ENCODE measurements at places on chromosomes 12 and 14. TPM values are rescaled to one million over a fixed set of nuclear protein-coding genes. Genes with fewer than 3 reads are reported as not detected.

Gene PZP
- total RNA-seq = not detected

Gene RAB21
- 65.0 TPM for total RNA-seq

Gene NXPH4
- total RNA-seq = 1.1 TPM

Gene VRTN
- total RNA-seq = not detected

Gene AICDA
- not detected for total RNA-seq

Gene ZC2HC1C
- total RNA-seq = 2.4 TPM

DNA sequence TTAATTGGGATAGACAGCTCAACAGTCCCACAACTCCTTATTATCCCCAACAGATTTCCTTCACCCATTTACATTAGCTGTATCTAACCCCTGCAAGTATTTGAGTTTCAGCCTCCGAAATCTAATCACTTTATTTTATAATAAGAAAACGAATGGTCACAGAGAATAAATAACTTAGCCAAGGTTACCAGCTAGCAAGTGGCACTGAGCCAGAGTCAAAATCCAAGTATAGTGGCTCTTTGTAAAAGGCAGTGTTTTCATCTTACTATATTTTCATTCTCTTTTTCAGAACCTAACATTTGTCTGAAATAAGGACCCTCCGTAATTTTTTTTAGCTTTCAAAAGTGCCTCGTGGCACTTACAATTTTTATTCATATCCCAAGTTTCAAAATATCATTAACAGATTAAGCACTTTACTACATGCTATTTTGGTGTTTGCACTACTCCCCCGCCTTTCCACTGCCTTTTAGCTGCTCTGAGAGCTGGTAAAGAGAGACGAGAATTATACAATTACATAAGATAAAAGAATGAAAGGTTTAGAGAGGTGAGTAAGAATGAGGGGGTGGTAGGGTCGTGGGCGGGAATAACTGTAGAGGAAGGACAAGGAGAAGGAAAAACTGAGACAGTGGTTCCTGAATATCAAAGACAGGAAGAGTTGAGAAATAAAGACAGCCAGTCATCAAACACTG is 3.7 kb upstream of the USP15 start:
- no peaks in the 10 kb centered on the region for H3K27me3 ChIP-seq
- peaks cover 39% of the 10 kb centered on the region for H3K36me3 ChIP-seq
- no peak overlapping the region for H3K27ac ChIP-seq
- no peak overlapping the region for H3K4me3 ChIP-seq
- H3K4me1 ChIP-seq = peaks cover 36% of the 10 kb centered on the region

- no peaks in the 10 kb centered on the region for H3K36me3 ChIP-seq
- H3K4me1 ChIP-seq = no peaks in the 10 kb centered on the region
- no peaks in the 10 kb centered on the region for H3K27me3 ChIP-seq
- H3K27ac ChIP-seq = no peak overlapping the region
- H3K4me3 ChIP-seq = no peak overlapping the region
- DNase-seq = no peak
These were observed 1154.5 kb downstream of the AACS start for GRCh38 chr12:126219654-126220279.

DNA sequence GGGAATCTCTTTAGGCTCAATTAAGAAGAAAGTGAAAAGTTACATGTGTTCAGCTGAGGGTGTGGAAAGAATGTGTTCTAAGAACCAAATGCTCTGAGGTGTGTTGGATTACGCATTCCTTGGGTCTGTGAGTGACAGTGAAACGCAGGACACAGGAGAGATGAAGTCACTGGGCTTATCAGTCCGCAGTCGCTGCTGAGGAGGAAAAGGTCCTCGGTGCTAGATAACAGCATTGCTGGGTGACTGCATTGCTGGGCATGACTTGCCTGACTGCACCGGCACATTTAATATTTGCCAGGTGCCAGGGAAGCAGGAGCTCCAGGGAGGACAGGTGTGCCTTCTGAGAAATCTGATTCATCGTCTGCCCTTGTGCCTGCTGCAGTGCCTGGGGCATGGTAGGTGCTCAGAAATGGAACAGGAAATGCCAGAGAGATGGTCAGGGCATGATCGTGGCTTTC is 64.4 kb upstream of the FZD10 start:
- no peaks in the 10 kb centered on the region for H3K27me3 ChIP-seq
- H3K4me1 ChIP-seq = no peaks in the 10 kb centered on the region
- H3K36me3 ChIP-seq = no peaks in the 10 kb centered on the region
- no peak overlapping the region for H3K27ac ChIP-seq
- H3K4me3 ChIP-seq = no peak overlapping the region
- DNase-seq = no peak

- H3K36me3 ChIP-seq = no peaks in the 10 kb centered on the region
- H3K4me1 ChIP-seq = no peaks in the 10 kb centered on the region
- no peak overlapping the region for H3K4me3 ChIP-seq
- H3K27me3 ChIP-seq = peaks cover 12% of the 10 kb centered on the region
These were observed 5.0 kb downstream of the BDKRB1 start for GRCh38 chr14:96261053-96261452.

DNA sequence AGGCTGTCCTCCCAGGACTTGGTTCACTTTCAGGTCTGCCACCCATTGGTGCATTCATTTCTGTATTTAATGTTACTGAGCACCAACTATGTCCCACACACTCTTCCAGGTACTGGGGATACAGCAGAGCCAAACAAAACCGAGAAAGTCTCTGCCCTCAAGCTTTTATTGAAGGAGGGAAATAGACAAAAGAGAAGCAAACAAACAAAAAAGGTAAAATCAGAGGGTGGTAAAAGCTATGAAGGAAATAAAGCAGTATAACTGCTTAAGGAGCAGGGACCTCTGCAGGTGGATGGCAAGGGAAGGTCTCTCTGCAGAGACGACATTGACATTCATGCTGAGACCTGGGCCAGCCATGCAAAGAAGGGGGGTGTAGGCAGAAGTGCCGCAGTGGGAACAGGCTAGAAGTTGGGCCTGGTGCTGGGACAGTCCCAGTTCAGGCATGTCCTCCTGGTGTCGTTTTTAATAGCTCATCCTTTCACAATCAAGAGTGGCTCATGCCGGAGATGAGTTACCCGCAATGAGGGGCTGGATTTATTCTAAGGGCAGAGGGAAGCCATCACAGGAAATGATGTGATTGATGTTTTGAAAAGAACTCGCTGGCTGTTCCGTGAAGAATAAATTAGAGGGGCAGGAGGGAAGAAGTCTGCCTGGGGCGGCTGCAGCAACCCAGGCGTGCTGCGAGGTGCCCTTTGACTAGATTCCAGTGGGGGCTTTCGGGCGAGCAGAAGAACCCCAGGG is 72.8 kb downstream of the IRF2BPL start:
- H3K4me3 ChIP-seq = peak overlapping the region; percentile 73
- peaks cover 7% of the 10 kb centered on the region for H3K36me3 ChIP-seq
- peak; percentile 72 for DNase-seq
- peaks cover 79% of the 10 kb centered on the region for H3K4me1 ChIP-seq
- peaks cover 4% of the 10 kb centered on the region for H3K27me3 ChIP-seq

- no peak overlapping the region for H3K4me3 ChIP-seq
- H3K36me3 ChIP-seq = no peaks in the 10 kb centered on the region
- H3K27ac ChIP-seq = no peak overlapping the region
- DNase-seq = no peak
- H3K27me3 ChIP-seq = no peaks in the 10 kb centered on the region
- no peaks in the 10 kb centered on the region for H3K4me1 ChIP-seq
These were observed 71.8 kb downstream of the BICD1 start for GRCh38 chr12:32178341-32179010.

- peaks cover 30% of the 10 kb centered on the region for H3K27me3 ChIP-seq
- H3K36me3 ChIP-seq = no peaks in the 10 kb centered on the region
- no peak overlapping the region for H3K4me3 ChIP-seq
These were observed 6.3 kb upstream of the NFE2 start for GRCh38 chr12:54306925-54307741.

DNA sequence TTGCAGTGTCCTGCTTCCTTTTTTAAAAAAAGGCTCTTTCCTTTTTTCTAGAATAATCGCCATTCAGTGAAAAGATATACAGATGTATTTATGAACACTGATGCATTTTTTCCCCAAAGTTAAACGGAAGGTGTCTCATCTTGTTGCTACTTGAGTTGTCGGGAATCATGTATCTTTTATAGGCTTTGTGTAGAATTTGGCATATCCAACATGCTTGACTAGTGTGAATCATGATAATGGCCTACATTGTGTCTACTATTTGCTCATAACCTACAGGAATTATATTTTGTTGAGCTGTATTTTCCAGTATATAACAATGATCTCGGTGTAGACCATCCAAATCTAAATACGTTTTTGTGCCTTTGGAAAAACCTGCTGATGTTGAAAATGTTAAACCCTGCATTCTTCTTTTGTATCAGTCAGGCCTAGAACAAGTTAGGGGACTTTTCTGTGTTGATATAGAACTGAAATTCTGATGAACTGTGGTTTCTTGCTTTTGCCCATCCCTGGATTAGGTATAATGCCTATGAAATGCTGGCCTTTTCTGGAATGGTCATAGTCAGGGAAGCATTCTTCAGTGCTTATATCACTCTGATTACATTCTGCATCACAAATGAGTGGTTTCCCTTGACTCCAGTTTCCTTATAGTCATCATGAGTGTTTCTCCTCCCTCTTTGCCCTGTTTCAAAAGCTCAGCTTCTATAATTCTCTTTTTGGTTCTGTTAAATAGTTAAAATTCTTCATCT is 10.8 kb downstream of the BMAL2 start:
- peaks cover 2% of the 10 kb centered on the region for H3K4me1 ChIP-seq
- no peak overlapping the region for H3K4me3 ChIP-seq
- no peaks in the 10 kb centered on the region for H3K27me3 ChIP-seq

DNA sequence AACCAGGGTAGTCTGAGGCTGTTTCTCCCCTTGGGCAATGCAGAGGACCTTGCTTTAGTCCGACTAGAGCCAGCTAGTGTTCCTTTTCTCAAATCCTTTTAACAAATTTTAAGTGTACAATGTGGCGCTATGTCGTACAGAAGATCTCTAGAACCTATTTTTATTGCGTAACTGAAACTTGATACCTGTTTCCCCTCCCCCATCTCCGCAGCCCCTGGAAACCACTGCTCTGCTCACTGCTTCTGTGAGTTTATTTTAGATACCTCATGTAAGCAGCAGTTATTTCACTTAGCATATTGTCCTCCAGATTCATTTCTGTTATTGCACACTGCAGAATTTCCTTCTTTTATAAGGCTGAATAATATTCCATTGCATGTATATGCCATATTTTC is 1092.3 kb downstream of the AACS start:
- H3K27ac ChIP-seq = no peak overlapping the region
- DNase-seq = no peak
- H3K4me3 ChIP-seq = no peak overlapping the region
- H3K4me1 ChIP-seq = no peaks in the 10 kb centered on the region
- H3K36me3 ChIP-seq = no peaks in the 10 kb centered on the region

- no peak overlapping the region for H3K27ac ChIP-seq
- H3K36me3 ChIP-seq = no peaks in the 10 kb centered on the region
- H3K27me3 ChIP-seq = no peaks in the 10 kb centered on the region
- no peak for DNase-seq
These were observed 115.9 kb downstream of the GPHN start for GRCh38 chr14:66623838-66624237.

- no peaks in the 10 kb centered on the region for H3K27me3 ChIP-seq
- H3K4me1 ChIP-seq = peaks cover 56% of the 10 kb centered on the region
These were observed 3.5 kb downstream of the RSRC2 start for GRCh38 chr12:122523280-122523679.

DNA sequence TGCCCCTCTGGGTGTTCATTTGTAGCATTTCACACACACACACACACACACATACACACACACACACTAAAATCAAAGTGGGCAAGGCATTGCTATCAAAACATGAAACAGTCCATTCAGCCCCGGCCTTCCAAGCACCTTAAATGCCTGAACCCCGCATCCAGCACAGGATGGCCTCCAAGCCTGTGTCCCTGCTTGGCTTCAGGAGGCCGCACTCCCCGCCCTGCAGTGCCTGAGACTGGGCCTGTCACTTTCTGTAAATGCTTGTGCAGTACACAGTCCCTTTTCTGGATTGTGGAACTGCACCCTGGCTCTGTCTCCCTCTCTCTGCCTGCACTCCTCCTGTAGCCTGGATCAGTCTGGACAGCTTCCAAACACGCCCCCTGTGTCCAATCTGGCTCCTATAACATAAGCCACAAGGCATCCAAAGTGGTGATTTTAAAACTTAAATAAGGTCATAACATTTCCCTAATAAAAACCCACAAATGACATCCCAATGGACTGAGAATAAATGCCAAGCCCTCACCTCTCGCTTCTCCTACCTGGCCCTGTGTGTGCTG is 972.2 kb upstream of the TMEM132C start:
- no peaks in the 10 kb centered on the region for H3K36me3 ChIP-seq

DNA sequence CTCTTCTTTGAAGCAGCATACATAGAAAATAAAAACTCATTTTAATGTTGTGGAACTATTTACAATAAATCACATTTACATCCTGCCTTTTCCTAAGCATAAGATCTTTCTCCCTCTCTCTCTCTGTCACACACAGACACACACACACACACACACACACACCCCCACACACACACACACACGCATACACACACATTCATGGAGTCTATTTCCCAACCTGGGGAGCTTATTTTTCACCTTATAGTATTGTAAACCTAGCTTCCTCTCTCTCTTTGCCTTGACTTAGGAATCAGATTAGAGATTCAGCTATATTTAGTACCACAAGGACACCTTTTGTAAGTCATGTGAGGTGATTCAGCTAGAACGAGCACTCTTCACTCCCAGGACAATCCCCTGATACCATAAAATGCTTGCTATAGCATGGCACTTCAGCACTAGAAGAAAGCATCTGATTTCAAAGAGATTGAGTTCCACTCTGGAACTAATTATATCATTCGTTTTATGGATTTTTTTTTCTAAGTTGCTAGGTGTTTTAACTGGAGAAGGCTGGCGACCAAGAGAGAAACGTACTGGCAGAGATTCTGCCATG is 23.6 kb downstream of the TMEM30B start:
- H3K4me1 ChIP-seq = peaks cover 7% of the 10 kb centered on the region
- H3K4me3 ChIP-seq = no peak overlapping the region
- DNase-seq = no peak
- H3K36me3 ChIP-seq = no peaks in the 10 kb centered on the region

- no peaks in the 10 kb centered on the region for H3K36me3 ChIP-seq
- no peak for DNase-seq
- H3K4me1 ChIP-seq = no peaks in the 10 kb centered on the region
- no peak overlapping the region for H3K4me3 ChIP-seq
These were observed 20.4 kb downstream of the ASPG start for GRCh38 chr14:104105822-104106470.

GRCh38 chr14:59306775-59307174 is 118.3 kb downstream of the DAAM1 start:
- no peak for DNase-seq
- peaks cover 2% of the 10 kb centered on the region for H3K36me3 ChIP-seq
- H3K4me3 ChIP-seq = no peak overlapping the region
- peaks cover 12% of the 10 kb centered on the region for H3K4me1 ChIP-seq
- H3K27ac ChIP-seq = no peak overlapping the region
- no peaks in the 10 kb centered on the region for H3K27me3 ChIP-seq

- peaks cover 28% of the 10 kb centered on the region for H3K4me1 ChIP-seq
- H3K4me3 ChIP-seq = no peak overlapping the region
- DNase-seq = no peak
- H3K27ac ChIP-seq = no peak overlapping the region
- no peaks in the 10 kb centered on the region for H3K36me3 ChIP-seq
These were observed 30.0 kb downstream of the NOC4L start for GRCh38 chr12:132174015-132174838.

Data from activated CD4-positive, alpha-beta memory T cell treated with anti-CD3 and anti-CD28 coated beads, Interleukin-2, amount 10 ng/mL, durations not matched to agents 7 days and 5 days (primary cell).